Upper lobe of left lung (tissue), 6 donors: ENCODE measurements at places on chromosomes 16 and 17. TPM values are rescaled to one million over a fixed set of nuclear protein-coding genes. Genes with fewer than 3 reads are reported as not detected.

DNA sequence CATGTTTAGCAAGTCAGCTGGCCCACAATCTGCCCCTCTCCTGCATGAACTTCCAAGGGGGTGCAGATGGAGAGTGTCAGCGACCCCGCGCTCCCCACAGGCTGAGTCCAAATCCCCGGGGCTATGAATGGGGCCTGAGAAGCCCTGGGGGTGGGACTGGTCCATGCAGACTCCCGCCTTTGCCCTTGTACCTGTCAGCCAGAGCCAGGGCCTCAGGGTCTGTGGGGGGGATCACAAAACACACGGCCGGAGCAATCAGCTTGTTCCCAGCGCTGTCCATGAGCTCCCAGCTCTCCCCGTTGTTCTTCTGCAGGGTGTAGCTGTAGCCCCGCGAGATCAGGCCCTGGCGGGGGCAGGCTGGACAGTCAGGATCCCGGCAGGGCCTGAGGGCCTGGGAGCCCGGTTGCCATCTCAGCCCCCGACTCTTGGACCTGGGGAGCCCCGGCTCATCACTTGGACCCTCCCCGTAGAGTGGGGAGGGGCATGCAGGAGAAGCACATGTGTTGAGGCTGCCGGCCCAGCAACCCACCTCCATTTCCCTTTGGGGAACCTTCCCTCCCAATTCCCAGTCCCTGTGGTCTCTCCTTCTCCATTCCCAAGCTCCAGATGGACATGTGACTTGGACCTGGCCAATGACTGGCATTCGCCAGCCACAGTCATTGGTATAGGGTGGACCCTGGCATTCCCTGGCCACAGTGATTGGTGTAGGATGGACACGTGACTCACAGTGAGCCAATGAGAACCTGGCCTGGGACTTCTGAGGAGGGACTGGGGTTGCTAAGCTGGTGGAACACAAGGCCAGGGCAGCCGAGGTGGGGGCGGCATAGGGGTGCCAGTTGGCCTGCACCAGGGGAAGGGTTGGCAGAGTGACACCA, 42.4 kb downstream of the PPL start:
- peaks cover 4% of the 10 kb centered on the region for H3K4me1 ChIP-seq
- H3K4me3 ChIP-seq = no peak overlapping the region
- no peak overlapping the region for H3K27ac ChIP-seq
- peak; percentile 40 for DNase-seq
- H3K27me3 ChIP-seq = no peaks in the 10 kb centered on the region
- peaks cover 8% of the 10 kb centered on the region for H3K36me3 ChIP-seq

DNA sequence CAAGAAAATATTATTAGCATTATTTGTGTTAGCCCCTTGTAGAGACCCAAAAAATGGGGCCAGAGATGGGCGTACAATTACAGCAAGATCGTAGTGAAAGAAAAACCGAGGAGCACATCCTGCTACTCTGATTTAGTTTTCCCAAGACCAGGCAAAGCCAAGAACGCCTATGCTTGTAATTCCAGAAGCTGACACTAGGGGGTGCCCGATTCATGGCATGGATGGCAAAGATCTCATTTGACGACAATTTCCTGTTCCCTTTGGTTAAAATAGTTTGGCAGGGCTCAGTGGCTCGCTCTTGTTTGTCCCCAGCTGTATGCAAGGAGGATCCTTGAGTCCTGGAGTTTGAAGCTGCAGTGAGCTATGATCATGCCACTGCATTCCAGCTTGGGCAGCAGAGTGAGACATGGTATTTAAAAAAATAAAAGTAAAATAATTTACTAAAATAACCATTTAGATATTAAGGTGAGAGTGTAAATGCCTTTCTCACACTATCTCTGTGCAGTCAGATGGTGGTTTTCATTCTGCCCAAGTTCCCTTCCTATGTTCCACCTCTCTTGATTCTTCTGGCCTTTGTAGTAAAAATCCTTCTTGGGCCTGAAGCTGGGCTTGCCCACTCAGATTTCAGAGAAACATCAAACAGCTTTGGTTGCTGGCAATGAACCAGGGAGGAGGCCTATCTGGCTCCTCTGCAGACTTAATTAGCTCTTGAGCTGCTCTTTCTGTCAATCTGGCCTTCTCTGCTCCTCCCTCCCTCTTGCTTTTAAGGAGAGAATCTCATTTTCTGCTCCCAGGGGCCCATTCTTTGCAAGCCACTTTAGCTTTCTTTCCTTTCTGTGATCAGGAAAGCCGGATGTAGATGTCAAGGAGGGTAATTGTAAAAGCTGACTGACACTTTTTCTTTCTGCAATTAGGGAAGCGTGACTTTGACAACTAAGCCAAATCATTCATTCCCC, 31.2 kb downstream of the TMEM238L start:
- no peak for DNase-seq
- no peaks in the 10 kb centered on the region for H3K36me3 ChIP-seq
- no peaks in the 10 kb centered on the region for H3K27me3 ChIP-seq
- H3K27ac ChIP-seq = no peak overlapping the region
- no peak overlapping the region for H3K4me3 ChIP-seq
- no peaks in the 10 kb centered on the region for H3K4me1 ChIP-seq

DNA sequence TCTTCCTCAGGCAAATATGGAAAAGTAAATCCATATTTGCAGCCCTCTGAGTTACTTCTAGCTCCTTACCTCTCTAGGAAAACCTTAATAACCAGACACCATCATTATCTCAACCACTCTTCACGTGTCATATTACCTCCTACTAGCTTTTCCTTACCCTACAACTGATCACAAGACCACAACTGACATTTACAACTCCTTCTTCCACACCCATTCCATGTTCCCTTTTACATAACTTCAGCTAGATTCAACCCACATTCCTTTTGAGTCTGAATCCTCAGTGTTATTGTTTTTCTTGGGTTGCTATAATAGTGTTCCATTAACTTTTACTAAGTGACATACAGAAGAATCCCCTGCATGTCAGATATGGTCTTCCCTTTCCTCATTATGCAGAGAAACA, 4.7 kb upstream of the OR1E2 start:
- H3K36me3 ChIP-seq = no peaks in the 10 kb centered on the region
- no peak overlapping the region for H3K4me3 ChIP-seq
- no peaks in the 10 kb centered on the region for H3K27me3 ChIP-seq
- DNase-seq = no peak

Gene CASKIN1
- total RNA-seq = 0.15 TPM

Gene TP53TG3C
- total RNA-seq = 0.30 TPM

GRCh38 chr16:89921131-89921701, 1.9 kb upstream of the TUBB3 start:
- no peak overlapping the region for H3K4me3 ChIP-seq
- peaks cover 61% of the 10 kb centered on the region for H3K4me1 ChIP-seq
- no peak overlapping the region for H3K27ac ChIP-seq
- H3K27me3 ChIP-seq = no peaks in the 10 kb centered on the region
- no peaks in the 10 kb centered on the region for H3K36me3 ChIP-seq
- DNase-seq = no peak

DNA sequence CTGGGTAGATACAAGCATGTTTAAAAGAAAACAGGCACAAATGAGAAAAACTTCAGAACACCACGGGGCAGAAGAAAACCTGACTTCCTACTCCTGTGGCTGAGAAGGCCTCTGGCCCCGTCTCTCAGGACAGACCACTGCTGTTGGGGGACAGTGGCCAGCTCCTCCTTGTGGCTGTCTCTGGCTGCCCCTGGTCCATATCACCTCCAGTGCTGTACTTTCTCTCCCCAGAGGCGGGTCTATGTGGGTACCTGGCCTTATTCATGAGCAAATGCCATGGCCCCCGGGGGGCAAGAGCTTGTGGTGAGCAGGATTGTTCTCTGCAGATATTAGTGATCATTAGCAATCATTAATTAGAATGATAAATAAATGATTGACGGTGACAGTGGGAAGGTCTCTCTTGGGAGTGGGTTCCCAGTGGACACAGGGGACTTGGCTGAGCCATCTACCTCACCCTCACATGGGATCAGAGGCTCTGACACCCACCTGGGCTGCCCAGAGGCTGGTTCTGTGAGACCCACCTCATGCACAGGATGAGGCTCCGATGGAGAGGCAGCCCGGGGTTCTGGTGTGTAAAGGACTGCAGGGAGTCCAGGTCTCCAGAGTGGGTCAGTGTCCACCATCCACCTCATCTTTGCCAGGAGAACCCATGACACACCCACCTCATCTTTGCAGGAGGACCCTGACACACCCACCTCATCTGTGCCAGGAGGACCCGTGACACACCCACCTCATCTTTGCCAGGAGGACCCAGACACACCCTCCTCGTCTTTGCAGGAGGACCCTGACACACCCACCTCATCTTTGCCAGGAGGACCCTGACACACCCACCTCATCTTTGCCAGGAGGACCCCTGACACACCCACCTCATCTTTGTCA, 30.6 kb upstream of the CBFA2T3 start:
- no peak overlapping the region for H3K27ac ChIP-seq
- no peaks in the 10 kb centered on the region for H3K4me1 ChIP-seq
- no peak for DNase-seq
- H3K36me3 ChIP-seq = no peaks in the 10 kb centered on the region

Gene HAS3
- 32.0 TPM for total RNA-seq

DNA sequence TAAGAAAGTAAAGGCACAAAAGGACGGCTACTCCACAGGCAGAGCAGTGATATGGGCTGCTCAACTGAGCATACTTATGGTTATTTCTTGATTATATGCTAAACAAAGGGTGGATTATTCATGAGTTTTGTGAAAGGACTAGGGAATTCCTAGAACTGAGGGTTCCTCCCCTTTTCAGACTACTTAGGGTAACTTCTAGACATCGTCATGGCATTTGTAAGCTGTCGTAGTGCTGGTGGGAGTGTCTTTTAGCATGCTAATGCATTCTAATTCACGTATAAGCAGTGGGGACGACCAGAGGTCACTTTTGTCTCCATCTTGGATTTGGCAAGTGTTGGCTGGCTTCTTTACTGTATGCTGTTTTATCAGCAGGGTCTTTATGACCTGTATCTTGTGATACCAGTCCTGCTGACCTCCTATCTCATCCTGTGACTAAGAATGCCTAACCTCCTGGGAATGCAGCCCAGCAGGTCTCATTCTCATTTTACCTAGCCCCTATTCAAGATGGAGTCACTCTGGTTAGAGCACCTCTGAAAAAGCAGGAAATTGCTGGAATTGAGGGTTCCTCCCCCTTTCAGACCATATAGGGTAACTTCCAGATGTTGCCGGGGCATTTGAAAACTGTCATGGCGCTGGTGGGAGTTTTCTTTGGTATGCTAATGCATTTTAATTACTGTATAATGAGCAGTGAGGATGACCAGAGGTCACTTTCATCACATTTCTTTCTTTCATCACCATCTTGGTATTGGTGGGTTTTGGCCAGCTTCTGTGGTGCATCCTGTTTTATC, 388.5 kb downstream of the XYLT1 start:
- no peaks in the 10 kb centered on the region for H3K4me1 ChIP-seq
- no peak overlapping the region for H3K4me3 ChIP-seq
- H3K36me3 ChIP-seq = no peaks in the 10 kb centered on the region
- H3K27me3 ChIP-seq = no peaks in the 10 kb centered on the region

Gene RAP1GAP2
- total RNA-seq = 10.6 TPM

GRCh38 chr16:74717367-74717766, 16.7 kb upstream of the MLKL start:
- no peaks in the 10 kb centered on the region for H3K4me1 ChIP-seq
- no peak overlapping the region for H3K27ac ChIP-seq
- H3K27me3 ChIP-seq = no peaks in the 10 kb centered on the region
- no peaks in the 10 kb centered on the region for H3K36me3 ChIP-seq

DNA sequence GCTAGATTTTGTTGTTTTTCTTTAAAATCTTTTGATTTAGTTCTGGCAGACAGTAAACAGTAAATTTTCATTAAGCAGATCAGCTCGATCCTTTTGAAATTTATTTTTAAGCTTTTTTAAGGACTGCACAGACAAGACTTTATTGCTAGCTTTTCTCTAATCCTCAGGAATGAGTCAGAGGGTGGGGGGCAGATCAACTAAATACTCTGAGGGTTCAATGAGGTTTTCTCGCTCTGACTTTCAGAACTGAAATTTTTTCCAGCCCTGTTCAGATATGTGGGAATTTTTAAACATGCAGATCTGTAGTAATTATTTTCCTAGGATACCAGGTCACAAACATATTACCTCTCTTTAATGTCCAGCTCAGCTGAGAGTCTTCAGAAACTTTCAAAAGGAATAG, 977.2 kb downstream of the CDH11 start:
- no peak overlapping the region for H3K4me3 ChIP-seq
- DNase-seq = no peak
- H3K27ac ChIP-seq = no peak overlapping the region
- no peaks in the 10 kb centered on the region for H3K4me1 ChIP-seq
- H3K36me3 ChIP-seq = no peaks in the 10 kb centered on the region

Gene KIF18B
- 0.89 TPM for total RNA-seq

- H3K36me3 ChIP-seq = no peaks in the 10 kb centered on the region
- no peak overlapping the region for H3K27ac ChIP-seq
- DNase-seq = no peak
- no peaks in the 10 kb centered on the region for H3K27me3 ChIP-seq
Measured at GRCh38 chr17:69967910-69968411, 107.1 kb upstream of the KCNJ16 start.

Gene HP
- total RNA-seq = 21.9 TPM

DNA sequence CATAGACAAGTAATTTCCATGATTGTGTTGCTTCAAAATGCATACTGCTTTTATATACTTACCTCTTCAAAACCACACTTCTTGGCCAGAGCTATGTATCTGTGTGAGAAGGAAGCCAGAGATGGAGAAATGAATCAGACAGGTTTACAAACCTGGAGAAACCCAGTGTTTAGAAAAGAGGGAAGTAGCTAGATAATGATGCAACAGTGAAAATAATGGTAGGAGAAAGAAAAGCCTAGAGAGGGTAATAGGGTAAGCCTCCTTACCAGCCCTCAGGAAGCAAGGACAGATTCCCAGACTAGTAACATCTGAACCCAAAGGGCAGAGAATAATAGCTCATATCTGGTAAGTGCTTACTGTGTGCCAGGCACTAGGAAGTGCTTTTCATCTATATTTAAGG, 250.3 kb upstream of the CDH11 start:
- DNase-seq = no peak
- H3K27me3 ChIP-seq = no peaks in the 10 kb centered on the region
- H3K27ac ChIP-seq = no peak overlapping the region

Gene ARHGDIG
- total RNA-seq = not detected

- no peaks in the 10 kb centered on the region for H3K36me3 ChIP-seq
- peaks cover 13% of the 10 kb centered on the region for H3K4me1 ChIP-seq
- H3K27me3 ChIP-seq = no peaks in the 10 kb centered on the region
- no peak overlapping the region for H3K4me3 ChIP-seq
Measured at GRCh38 chr17:40617678-40618240, 29.9 kb downstream of the SMARCE1 start.
